ENCODE measurements at places on chromosomes 3 and 15.

- ATAC-seq, result no peak
These were observed 51.1 kb upstream of the POMGNT2 start for GRCh38 chr3:43156812-43157455.

- no peak for ATAC-seq
These were observed 119.5 kb downstream of the MYLK start for GRCh38 chr3:123764647-123765046.

- ATAC-seq, result no peak
These were observed 70.4 kb upstream of the KY start for GRCh38 chr3:134721214-134721613.

DNA sequence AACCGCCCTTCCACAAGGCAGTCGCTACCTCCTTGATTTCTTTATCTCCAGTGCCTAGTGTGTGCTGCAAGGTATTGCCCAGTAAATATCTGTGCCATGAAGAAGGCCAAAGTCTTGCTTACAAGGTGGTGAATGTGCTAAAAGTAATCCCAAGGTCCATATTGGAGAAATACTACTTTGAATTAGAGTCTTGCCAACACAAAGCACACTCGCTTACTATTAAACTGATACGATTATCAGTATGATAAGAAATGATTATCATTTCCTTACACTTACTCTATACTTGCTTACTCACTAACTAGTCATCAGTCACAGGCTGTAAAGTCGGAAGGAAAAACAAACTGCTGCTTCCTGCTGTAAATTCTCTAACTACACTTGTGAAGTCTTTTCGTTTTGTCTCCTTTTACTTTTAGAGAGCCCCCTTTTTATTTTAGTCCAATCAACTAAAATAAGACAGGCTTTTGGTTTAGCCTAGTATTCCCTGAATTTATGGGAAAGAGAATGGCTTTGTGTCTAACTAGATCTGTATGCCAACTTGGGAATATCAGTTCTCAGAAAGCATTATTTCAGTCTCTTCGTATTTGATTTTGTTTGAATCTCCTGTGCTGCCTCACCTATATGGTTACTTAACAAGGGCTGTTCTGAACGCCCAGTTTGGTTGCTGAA is 107.1 kb upstream of the TSC22D2 start:
- ATAC-seq, result no peak

- no peak for ATAC-seq
These were observed 61.0 kb downstream of the MECOM start for GRCh38 chr3:169602482-169602881.

DNA sequence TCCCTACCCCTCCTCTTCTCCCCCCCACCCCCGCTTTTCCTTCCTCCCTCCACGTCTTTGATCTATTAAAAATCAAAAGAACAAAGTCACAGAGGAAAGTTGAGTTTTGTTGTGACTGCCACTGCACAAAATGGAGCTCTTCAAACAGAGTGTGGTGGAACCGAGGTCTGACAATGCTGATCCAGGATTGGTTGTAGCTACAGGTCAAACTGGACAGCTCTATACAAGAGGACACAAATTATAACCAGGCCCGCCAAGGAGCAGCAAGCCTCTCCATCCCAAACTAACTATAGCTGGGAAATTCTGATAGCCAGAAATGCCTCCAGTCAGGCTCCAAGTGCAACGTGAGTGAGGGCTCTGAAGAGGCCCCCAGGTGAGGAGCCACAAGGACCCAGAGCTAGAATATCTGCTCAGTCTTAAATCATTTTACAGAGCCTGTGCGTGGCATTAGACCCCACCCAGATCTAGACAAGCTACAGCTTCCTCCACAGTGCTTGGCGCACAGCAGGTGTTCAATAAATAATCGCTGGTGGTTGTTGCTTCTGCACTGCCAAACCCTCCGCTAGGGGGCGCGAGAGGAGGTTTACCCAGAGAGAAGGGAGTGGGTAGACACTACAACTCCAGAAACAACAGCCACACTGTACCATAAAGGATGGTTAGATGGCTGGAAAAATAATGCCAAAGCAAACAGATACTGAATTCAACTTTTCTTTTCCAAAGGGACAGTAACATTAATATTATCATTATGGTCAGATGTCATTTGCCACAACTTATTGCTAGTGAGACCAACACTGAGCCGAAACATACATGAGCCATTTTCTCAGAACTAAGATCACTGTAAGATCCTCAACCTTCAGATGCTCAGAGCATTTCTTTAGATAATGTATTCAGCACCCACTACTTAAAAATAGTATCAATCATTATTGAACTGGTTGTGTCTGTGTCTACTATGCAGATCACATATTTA is 44.6 kb downstream of the ZIC4 start:
- ATAC-seq, result peak; percentile 72

DNA sequence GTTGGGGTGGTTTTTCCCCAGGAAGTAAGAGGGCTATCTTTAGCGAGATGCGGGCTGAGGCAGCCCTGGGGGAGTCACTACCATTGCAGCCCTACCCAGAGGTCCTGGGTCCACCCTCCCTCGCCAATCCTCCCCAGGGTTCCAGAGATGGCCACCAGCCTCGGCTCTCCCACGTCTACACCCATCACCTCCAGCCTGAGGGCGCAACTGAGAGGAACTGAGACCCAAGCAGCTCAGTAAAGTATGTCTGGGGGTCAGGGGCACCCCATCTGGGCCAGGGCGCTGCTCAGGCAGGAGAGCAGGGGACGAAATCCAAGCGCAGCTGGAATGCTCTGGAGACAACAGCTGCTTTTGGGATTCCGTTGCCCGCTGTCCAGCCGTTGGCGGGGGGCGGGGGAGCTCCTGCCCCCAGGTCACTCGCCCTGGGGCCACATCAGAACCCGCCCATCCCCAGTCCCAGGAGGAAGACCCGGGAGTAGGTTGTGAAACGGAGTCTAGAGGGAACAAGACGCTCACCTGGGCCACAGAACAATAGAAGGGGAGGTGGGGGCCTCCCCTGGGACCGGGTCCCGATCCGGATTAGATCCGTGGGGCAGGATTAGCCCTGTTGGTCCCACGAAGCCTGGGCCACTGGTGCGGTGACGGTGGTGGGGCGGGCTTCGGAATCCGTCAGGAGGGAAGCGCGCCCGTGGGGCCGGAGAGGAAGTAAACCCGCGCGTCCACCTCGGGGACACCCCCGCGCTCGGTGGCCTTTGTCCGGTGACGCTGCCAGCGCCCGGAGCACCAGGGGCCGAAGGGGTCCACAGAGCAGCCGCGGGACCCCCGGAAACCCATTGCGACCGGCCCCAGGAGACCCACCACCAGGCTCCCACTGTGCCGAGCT is 1.4 kb upstream of the NDUFAF3 start:
- no peak for ATAC-seq

- peak; percentile 98 for ATAC-seq
These were observed 27.0 kb upstream of the APH1B start for GRCh38 chr15:63250312-63250965.

- ATAC-seq, result no peak
These were observed 127.4 kb upstream of the HACD2 start for GRCh38 chr3:123712077-123712860.

DNA sequence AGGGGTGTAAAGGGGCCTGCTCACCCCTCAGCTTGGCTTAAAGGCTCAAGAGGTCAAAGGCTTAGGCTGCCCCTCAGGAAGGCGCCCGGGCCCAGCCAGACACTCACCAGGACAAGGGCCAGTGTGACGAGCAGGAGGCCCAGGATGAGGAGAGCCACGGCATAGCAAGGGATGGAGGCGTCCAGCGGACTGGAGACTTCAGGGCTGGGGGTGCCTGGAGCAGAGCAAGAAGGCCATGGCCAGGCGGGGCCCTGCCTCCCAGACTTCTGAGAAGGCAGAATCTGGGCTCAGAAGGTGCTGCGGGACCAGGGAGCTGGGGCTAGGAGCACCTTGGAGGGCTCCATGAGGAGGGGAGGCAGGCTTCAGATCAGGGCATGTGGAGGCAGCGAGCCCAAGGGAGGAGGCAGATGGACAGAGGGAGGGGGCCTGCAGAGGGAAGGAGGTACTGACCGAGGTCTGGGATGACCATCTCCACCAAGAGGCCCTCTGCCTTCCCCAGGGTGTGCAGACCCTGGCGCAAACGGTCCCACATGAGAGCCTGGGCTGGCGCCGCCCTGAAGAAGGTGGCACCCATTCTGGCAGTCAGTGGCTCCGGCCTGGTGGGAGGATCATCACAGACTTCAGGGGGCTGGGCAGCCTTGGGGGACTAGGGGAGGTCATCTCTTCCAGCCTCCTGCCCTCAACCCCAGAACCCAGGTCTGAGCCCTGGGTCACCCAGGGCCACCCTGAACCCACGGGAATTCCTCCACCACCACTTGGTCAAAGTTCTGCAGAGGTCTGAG is 24.5 kb downstream of the C15orf39 start:
- ATAC-seq, result no peak

- no peak for ATAC-seq
These were observed 64.8 kb upstream of the LPP start for GRCh38 chr3:188088948-188089685.

- ATAC-seq, result no peak
These were observed 18.2 kb downstream of the MINDY4B start for GRCh38 chr3:150887031-150887430.

DNA sequence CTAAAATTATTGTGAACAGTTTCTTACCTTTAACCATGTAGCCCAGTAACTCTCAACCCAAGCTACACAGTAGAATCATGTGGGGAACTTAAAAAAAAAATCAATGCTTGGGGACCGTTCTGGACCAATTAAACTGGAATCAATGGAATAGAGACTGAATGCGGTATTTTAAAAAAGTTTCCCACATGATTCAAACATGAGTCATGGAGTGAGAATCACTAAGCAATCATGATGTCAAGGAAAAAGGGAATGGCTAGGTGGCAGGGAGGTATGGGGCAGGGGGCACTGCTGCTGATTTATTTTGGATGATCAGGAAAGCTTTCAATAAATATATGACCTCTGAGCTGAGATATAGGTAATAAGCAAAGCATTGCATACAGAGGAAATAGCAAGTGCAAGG is 250.5 kb upstream of the RORA start:
- ATAC-seq, result peak; percentile 82

GRCh38 chr3:159488602-159489001 is 500.0 kb upstream of the IL12A start:
- no peak for ATAC-seq

DNA sequence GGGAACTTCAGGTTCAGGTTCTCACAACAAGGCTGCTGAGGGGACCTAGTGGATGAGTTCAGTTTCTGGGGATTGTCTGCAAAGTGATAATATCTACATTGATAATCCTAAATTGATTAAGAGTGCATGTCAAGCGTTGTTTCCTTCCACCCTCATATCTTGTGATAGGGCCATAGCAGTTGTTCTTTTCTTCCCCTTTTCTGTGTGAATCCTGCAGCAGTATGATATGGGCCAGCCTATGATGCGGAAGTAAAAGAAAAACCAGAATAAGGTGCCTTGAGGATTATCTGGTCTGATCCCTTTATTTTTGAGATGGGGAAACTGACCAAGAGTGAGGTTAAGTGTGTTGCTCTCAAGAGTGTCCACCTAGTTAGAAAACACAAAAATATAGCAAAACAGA is 86.2 kb downstream of the MITF start:
- ATAC-seq, result no peak

DNA sequence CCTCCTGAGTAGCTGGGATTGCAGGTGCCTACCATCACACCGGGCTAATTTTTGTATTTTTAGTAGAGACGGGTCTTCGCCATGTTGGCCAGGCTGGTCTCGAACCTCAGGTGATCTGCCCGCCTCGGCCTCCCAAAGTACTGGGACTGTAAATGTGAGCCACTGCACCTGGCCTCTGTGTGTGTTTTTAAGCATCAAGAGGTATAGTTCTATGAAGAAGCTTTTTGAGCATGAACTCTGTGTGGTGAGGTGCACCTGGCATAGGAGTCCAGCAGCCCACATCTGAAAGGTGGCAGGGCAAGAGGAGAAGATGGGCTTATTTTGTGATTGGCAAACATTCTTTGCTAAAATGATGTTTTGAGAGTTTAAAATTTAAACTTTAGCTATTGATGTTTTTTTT is 118.0 kb downstream of the DGKG start:
- ATAC-seq, result no peak

DNA sequence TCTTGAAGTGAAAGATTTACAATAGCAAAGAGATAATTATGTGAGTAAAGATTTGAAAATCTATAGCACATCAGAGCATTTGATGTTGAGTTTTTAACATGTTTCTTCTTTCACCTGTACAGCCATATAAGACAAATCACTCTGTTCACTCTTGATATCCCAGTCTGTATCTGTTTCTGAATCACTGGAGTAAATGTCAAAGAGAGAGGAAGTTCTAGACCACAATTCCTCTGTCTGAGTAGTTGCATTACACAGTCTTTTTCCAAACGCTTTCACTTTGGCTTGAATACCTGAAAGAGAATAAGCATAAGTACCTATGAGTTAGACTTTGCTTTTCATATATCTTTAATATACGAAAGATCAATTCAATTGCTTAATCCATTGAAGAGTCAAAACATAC is 9.9 kb downstream of the THAP10 start:
- peak; percentile 27 for ATAC-seq

- ATAC-seq, result no peak
These were observed 13.9 kb downstream of the ALPK3 start for GRCh38 chr15:84831028-84831427.

DNA sequence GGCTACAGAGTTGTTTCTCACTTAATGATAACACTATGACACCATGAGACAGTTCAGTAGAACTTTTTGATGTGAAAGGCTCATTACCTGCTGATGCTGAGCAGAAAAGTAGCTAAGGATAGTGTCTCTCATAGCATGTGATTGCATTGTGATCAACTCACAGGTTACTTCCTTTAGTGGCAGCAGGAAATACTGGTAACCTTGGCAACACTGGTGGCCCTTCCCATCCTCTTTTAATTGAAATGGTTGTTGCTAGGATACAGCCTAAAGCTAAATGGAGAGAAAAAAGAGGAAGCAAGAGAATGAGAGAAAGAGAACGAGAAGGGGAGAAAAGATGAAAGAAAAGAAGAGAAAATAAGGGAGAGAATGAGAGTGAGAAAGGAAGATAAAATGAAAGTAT is 204.7 kb upstream of the GAP43 start:
- ATAC-seq, result no peak

- ATAC-seq, result no peak
These were observed 245.6 kb downstream of the SATB1 start for GRCh38 chr3:18179521-18179920.

DNA sequence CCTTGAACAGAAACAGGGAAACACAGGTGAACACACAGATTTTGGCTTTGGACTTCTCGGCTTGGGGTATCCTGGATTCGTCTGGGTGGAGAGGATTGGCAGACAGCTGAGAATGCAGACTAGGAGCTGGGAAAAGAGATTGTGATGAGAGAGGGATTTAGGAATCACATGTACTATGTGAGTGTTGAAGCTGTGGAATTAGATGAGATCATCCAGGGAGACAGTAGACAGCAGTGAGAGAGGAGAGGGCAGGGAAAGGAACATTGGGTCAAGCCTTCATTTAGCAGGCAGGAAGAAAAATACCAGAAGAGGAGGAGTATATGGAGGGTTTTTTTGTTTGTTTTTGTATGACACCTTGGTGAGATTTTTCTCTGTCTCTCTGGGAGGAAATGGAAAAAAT is 262.1 kb upstream of the TBL1XR1 start:
- peak; percentile 30 for ATAC-seq
